ENCODE measurements at places on chromosomes 5 and 9.
A peak's percentile ranks its signal among the peaks of the same experiment; 100 is the strongest.

DNA sequence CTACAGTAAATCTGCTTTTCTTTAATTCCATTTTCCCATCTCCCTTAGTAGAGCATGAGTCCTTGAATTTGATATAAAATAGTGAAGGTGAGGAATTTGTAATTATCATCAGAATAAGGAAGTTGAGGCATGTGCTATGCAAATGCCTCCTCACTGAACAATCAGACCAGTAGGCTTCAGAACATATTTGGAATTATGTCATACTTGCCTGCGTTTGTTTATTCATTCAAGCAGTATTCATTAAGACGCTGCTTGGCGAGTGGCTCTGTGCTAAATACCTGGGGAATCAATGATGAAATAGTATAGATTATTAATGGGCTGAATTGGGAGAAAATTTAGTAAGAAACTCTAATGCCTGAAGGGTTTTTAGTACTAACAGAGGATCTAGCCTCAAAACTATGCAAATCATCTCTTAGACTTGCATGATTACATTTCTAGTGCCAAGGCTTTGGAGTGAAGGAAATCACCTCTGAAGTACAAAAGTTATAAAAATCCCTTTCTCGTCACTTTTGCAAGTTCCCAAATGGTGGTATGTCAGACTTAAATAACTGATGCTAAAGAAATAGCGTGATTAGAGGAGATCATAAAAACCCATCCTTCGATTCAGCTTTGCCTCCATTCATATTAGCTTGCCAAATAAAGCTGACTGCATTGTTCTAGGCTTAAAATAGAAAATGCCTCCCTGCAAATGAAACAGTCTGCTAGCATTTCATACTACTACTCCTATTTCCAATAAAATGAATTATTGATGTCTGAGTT is 141.7 kb downstream of the PCSK5 start:
- DNase-seq, result no peak

DNA sequence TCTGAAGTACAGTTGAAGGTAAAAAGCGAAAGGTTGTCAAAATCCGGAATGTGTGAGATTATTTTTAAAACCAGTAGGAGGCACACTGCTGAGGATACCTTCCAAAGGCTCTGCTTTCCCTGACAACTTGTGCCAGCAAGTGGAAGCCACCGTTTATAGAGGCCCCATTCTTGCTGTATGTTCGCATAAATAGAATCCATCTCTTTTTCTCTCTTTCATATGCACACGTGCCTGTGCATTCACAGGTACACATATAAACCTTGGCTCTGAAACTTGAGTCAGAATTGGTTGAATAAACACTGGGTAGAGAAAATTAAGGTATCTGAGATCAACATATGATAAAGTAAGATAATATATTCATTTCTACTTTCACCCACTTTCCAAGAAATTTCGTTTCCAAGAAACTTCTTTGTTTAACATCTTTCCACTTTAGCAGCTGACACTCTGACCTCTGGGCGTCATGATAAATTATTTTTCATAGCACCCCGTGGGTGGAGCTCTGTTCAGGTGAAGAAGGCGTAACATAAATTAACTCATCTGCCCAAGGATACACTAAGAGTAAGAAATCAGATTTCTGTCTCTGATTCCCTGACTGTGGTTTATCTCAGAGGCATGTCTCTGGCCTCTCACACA is 63.7 kb upstream of the RICTOR start:
- no peak for DNase-seq

DNA sequence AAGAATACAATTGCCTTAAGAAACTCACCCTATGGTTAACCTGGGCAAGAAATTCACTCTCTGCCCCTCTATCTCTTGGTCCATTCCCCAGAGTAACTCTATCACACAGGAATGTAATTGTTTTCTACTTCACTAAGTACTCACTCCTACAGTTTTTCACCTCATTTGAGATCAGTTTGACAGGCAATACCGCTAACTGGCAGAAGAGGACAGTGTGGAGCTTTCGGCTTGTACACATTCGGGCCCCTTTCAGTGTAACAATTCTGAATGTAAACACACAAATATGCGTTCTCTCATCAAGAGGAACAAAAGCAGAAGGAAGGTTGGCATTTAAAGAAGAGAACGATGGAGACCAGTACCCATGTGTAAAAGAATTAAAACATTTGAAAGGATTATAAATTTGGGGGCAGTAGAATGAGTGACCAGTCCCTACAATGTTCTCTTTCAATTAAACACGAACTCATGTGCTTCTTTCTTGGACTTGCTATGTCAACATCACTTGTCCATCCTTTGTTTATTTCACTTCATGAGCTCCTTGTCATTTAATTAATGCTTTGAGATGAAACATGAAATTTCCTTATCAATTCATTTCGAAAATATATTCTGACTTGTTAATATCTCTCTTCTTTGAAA is 188.5 kb upstream of the GRAMD2B start:
- no peak for DNase-seq

- DNase-seq, result no peak
Observed at GRCh38 chr5:179115845-179116524, 55.8 kb downstream of the ZNF354C start.

DNA sequence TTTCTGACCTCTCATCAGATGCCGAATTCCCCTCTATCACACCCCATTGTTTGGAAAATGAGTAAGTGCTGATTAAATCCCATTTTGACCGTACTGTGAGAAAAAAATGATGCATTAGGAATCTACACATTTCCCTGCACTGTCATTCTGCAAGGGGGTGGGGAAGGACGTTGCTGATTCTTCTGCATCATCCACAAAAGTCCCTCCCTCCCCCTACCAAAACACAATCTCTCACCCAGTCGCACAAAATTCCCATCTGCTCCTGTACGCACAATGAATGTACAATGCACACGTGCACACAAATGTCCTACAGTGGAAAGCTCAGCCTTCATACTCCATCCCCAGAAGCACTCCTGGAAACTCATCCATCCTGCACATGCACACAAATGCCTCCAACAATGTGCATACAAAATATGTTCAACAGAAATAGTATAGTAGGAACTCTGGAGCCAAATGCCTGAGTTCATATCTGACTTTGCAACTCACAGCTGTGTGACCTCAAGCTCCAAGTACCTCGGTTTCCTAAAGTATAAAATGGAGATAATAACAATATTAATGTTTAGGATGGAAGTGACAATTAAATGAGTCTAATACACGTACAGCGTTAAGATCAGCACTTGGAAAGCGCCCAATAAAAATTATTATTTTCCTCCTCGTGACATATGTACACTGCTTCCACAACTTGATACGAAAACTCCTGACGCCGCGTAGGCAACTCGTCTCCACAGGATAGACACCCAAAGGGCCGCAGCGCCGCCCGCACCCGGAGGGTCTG is 809 bp downstream of the TNIP1 start:
- DNase-seq, result peak; percentile 80

GRCh38 chr9:87343816-87344430 is 153.7 kb upstream of the DAPK1 start:
- DNase-seq, result no peak

GRCh38 chr5:65803699-65804391 is 81.8 kb downstream of the NLN start:
- DNase-seq, result peak; percentile 49

- DNase-seq, result peak; percentile 48
Observed at GRCh38 chr9:19471737-19472648, 63.2 kb downstream of the ACER2 start.

- DNase-seq, result peak; percentile 12
Observed at GRCh38 chr5:43231977-43232376, 40.0 kb downstream of the NIM1K start.

DNA sequence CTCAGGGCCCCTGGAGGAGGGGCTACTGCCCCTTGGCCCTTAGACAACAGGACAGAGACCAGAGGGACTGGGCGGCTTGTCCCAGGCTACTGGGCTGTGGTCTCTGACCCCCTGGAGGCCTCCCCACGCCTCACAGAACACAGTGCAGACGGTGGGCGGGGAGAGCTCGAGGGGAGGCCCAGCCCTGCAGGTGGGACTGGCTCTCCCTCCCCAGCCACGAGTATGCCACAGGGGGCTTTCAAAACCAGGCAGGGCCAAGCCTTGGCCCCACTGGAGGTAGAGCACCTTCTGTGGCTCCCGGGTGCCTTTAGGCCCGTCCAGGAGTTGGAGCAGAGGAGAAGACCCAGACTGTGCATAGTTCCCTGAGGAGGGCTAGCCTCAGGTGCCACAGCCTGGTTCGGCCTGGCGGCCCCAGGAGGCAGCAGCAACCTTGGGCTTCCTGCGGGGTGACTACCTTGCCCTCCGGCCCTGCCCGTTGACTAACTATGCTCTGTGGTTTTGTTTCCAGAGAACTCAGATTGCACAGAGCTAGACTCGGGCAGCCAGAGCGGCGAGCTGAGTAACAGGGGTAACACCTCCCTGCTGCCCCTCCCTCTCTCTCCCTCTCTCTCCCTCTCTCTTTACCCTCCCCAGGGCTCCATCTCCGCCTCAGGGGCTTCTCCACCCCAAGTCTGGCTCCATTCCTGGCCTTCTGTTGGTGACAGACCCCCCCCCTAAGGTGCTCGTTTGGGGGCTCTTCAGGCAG is 15.5 kb downstream of the CARD19 start:
- peak; percentile 75 for DNase-seq

GRCh38 chr9:127650518-127650917 is 38.4 kb downstream of the STXBP1 start:
- no peak for DNase-seq

DNA sequence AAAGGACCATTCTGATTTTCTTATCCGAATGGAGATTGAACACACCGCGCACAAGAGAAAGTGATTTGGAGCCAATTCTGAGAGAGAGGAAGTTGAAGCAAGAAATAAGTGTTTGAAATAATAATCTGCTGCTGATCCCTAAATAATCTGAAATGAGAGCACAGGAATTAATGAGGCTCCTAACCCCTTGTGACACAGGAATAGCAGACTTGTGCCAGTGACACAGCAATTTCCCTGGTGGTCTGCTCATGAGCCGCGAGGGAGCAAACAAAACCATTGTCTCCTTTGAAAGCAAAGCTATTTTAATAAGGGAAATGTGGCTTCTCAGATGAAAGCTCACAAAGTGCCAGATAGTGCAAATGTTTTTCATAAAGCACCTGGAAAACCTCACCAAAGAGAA is 936.1 kb upstream of the WWC1 start:
- no peak for DNase-seq

DNA sequence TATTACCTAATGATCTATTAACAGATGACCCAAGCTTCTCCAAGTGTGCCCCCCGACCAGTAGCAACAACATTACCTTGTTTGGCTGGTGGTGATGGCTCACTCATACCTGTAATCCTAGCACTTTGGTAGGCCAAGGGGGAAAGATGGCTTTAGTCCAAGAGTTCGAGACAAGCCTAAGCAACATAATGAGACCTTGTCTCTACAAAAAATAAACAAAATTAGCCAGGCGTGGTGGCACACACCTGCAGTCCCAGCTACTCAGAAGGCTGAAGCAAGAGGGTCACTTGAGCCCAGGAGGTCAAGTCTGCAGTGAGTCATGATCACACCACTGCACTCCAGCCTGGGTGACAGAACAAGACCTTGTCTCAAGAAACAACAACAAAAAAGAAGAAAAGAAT is 62.9 kb downstream of the GCNT1 start:
- no peak for DNase-seq

GRCh38 chr9:114086009-114086408 is 7.9 kb upstream of the AMBP start:
- no peak for DNase-seq

DNA sequence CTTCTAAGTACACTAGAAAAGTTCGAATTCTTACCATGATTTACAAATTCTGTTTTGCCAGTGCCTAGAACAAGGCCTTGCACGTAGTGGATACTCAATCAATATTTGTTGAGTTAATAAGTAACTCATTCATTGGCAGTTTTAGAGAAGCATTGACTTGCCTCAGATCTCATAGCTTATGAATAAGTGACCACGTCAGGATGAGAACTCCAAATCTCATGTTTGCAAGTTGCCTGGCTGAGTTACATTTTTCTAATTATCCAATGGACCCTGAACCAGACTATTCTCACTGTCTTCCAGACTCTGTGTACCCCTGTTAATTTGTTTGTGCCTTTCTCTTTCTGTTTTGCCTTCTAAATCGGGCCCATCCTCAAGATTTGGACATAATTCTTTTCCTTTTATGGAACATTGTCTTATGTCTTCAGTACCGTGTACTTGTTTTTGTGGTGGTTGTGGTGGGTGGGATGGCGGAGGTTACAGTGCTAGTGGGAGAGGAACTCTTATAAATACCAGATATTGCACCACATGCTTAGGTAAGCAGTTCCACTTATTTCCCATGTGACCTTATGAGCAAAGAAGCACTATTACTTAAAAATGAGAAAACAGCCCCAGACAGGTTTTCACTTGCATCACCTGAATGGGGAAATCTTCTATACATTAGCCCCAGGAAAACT is 96.3 kb downstream of the UNC13B start:
- DNase-seq, result peak; percentile 79

GRCh38 chr5:76938177-76938576 is 14.7 kb upstream of the CRHBP start:
- DNase-seq, result no peak

- peak; percentile 86 for DNase-seq
Observed at GRCh38 chr9:123527981-123528380, 172.0 kb downstream of the CRB2 start.

DNA sequence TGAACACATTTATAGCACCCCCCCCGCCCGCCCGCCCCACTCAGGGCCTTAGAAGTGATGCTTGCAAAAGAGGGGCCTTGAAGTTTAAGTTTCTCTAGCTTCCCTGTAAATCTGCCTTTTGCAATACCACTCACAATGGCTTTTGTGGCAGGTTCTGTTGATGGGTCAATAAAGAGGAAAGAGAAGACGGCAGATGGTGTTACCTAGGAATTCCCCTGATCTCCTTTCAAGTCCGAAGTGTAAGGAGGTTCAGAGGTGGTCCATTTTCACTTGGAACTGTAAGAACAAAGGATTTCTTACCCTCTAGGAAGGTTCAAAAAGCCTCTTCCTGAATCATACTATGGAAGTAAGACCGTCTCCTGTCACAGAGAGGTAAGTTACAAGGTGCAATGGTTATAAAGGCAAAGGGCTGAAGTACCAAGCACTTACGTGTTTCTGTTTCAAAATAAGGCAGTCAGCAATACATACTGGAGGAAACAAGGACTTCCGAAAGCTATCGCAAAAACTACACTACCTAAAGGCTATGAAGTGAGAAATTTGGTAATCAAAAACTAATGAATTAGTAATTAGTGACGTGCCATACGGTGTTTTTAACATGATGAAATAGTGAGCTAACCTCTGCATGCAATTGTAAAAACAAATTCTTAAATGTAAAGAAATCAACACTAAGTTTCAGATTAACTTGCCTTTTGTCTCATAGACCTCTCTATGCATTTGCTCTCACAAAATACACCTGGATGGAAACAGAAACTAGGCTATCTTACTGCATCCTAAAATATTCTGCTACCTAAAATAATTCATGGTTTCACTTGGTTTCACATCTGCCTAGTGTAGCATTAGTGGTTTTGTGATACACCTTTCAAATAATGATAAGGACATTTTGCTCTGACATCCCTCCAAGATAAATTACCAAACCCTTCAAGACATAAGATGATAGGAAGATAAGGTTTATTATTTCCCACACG is 589.4 kb upstream of the FAM174A start:
- no peak for DNase-seq

All from inflammatory macrophage treated with lipopolysaccharide for 4 hours (primary cell).